ENCODE measurements at places on chromosomes 11 and 22.

DNA sequence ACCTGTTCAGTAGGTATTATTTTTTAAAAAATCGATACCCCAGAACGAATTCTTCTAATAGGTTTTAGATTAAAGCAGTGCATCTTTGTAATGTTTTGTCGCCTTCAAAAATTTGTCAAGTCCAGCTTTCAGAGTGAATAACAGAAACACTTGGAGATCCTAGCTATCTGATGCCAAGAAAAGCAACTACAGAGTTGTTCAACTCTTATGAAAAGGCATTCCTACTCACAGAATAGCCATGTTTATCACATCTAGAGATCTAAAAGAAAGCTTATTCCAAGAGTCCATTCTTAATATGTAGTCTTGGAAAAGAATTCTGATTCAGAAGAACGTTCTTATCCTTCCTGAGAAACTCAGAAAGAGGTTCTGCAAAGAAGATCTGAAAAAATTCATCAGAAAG lies 268.5 kb downstream of the TTC28 start:
- no peak for DNase-seq

GRCh38 chr11:112096194-112096593 lies 9.5 kb downstream of the SDHD start:
- DNase-seq, result no peak

- peak; percentile 23 for DNase-seq
These were observed 79.5 kb downstream of the HORMAD2 start for GRCh38 chr22:30159561-30160353.

GRCh38 chr11:63508009-63508408 lies 2.1 kb downstream of the LGALS12 start:
- DNase-seq, result no peak

GRCh38 chr11:72692498-72693237 lies 18.4 kb upstream of the PDE2A start:
- DNase-seq, result no peak

GRCh38 chr11:128664317-128664716 lies 29.6 kb upstream of the FLI1 start:
- DNase-seq, result no peak

GRCh38 chr11:85495918-85496317 lies 131.2 kb downstream of the DLG2 start:
- no peak for DNase-seq

DNA sequence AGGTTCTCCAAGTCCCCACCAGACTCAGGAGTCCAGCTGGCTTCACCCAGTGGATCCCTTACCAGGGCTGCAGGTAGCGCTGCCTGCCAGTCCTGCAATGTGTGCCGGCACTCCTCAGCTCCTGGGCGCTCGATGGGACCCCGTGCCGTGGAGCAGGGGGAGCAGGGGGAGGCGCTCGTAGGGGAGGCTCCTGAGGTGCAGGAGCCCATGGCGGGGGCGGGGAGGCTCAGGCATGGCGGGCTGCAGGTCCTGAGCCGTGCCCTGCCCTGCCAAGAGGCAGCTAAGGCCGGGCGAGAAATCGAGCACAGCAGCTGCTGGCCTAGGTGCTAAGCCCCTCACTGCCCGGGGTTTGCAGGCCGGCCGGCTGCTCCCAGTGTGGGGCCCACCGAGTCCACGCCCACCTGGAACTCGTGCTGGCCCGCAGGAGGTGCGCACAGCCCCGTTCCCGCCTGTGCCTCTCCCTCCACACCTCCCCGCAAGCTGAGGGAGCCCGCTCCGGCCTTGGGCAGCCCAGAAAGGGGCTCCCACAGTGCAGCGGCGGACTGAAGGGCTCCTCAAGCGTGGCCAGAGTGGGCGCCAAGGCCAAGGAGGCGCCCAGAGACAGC lies 792.9 kb upstream of the CCDC179 start:
- no peak for DNase-seq

DNA sequence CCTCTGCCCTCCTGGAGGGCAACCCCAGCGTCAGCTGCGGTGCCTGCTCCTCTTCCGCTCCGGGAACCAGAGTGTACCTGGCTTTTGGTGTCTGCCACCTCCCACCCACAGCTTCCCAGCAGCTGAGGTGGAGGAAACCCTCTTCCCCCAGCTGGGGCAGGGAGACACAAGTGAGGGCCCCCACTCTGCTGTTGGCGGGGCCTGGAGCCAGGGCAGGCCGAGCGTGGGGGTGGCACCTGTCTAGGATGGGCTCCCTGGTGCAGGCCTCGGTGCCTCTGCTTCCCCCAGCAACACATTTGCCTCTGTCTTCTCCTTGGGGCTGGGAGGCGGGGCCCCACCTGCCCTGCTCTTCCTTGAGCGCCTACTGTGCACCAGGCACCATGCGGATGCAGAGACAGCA lies 6.4 kb downstream of the OSM start:
- no peak for DNase-seq

DNA sequence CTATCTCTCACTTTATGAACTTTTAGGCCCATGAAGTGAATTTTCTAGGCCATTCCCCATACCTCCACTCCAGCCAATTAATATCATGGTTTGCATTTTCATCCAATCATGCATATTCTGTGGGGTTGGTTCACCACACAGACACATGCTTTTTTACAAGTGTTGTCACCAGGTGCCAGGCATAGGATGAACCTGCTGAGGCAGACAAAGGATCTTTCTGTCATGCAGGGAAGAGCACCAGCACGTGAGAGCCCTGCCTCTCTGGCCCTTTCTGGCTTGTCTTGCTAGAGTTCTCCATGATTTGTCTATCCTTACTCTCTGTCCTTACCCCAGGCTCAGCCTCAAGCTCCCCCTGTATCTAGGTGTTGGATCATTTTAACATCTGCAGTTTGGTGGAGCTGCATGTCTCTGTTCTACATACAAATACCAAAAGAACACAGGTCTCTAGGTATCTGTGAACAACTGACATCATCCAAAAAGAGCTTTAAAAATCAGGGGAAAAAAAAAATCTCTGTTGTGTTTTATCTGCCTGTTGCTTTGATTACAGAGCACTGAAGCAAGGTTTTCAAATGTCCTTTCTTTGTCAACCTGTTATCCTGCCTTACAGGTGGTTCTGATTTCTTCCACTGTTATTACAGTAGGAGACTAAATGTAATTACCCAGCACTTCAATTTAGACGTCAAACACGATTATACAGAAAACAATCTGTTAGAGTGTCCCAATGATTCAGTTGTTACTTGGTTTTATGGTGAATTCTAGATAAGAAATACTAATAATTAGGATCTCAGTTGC lies 58.4 kb upstream of the GRAMD1B start:
- no peak for DNase-seq

DNA sequence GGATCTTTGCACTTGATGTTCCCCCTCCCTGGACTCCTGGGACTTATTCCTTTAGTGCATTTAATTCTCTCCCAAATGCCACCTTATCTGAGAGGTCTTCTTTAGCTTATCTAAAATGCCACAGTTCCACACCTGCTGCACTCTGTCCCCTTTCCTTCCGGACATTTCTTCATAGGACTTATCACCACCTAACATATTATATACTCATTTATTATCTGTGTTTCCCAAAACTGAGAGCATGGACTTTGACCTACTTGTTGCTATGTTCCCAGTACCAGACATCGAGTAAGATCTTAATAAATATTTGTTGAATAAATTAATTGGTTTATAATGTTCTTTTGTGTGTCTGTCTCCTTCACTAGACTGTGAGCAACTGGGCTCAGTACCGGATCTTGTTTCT lies 585.3 kb downstream of the INSC start:
- no peak for DNase-seq

DNA sequence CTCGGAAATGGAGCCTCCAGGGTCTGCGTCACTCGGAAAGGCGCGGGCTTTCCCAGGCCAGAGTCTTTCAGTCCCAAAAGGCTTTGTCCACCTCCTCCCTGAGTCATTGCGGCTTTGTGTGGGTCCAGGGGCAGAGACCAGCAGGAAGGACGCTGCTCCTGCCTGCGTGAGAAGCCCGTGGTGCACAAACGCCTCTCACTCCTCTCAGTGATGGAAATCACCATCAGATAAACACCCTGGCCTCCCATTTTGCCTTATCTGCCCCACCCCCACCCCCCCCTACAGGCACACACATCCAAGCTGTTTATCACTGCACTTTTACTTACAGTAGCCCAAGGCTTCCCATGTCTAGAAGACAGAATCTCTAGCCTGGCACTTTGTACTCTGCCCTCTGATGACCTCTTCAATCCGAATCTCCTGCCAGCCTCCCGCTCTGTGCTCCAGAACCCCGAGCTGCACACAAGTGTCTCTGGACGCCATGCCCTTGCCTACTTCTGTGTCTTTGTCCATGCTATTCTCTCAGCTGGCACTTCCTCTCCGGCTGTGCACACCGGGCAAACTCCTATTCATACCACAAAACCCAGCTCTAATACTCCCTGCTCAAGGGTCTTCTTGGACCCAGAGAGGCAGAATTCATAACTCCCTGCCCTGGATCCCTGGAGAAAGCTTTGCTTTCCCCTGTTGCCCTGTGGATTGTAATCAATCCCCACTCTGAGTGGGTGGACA lies 954.6 kb downstream of the TBC1D22A start:
- DNase-seq, result no peak

DNA sequence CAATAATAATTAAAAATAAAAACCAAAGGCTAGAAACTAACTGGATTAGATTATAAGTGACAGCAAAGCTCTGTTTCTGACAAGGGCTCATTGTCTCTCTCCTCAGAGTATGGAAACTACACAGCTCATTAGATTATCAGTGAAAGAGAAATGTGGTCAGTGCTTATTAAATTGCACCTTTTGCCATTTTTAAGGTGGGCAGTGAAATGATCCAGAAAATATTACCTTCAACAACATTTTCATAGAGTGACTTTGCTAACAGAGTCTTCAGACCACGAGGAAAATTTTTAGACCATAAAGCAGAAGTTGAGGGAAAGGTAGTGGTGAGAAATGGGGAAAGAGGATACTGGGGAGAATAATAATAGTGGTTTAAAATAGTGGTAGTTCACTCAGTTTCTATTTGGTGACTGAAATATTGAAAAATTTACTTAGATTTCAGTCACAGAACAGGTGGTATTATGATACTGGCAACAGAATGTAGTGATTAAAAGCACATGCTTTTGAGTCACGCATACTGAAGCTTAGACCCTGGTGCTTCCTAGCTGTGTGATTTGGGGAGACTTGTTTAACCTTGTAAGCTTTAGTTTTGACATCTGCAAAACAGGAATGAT lies 684.0 kb upstream of the CCDC90B start:
- DNase-seq, result no peak

DNA sequence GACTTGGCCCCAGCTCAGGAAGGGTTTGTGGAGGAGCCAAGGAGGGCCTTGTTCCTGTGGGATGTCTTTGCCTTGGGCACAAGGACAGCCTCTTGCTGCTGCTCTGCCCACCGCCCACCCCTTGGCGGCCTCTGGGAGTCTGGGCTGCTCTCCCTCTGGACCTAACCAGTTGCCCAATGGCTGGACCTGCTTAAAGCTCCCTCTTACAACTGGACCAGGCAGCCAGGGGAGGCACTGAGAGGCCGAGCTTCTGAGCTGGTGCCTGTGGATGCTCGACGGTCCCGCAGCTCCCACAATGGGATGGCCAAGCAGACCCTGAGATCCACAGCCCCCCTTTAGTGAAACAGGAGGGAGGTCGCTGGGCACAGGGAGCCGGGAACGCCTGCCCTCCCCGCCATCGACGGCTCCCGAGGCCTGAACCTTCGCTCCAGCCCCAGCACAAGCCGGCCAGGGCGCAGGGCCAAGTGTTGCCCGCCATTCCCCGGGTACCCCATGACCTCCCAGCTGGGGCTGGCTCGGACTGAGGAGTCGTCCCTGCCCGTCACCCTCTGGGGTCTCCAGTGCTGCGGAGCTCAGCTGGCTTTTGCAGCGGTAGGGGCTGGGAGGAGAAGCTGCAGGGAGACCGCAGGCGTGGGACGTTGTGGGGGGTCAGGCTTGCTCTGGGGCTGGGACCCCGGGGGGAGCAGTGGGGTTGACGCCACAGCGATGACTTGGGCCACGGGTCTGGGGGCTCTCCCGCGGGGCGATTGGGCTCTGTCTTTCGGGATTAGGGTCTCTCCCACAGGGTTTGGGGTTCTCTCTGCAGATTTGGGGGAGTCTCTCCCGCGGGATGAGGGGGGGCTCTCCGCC lies 584 bp upstream of the GAL start:
- DNase-seq, result no peak

DNA sequence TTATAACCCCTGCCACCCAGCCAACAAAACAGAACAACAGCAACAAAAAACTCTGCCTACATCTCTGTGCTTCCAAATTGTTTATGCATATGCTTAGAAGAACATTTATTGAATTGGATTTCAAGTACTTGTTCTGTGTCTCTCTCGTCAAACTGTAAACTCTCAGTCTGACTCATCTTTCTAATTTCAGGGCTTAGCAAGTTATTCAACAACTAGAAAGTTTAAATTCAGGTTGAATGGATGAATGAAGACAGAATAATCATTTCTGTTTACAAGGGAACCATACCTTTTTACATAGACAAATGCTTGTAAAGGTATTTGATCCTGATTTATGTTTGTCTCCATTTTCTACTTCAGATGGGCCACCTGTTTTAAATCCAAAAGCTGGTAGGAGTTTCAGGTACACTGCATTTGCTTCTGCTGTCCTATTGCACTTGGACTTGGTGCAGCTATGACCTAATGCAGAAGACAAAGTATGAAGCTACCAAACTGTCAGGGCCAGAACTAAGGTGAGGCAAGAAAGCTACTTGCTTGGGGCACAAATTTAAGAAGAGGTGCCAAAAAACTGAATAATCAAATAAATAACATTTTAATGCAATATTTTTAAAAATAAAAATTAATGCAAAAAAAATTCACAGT lies 1.6 kb upstream of the FBXO3 start:
- no peak for DNase-seq

GRCh38 chr22:33271390-33272161 lies 213.4 kb upstream of the SYN3 start:
- no peak for DNase-seq

- DNase-seq, result no peak
These were observed 1091.3 kb downstream of the TBC1D22A start for GRCh38 chr22:47853750-47854149.

DNA sequence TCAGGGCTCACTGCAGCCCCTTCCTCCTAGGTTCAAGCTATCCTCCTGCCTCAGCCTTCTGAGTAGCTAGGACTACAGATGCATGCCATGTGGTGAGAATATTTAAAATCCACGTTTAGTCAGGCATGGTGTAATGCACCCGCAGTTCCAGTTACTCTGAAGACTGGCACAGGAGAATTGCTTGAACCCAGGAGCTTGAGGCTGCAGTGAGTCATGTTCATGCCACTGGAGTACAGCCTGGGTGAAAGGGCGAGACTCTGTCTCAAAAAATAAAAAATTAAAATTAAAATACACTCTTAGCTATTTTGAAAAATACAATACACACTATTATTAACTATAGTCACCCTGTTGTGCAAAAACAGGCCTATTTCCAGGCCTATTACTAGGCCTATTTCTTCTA lies 38.4 kb downstream of the NOX4 start:
- no peak for DNase-seq

Measured in AG09309 (cell line).